ENCODE measurements at places on chromosomes 1 and 21.
A peak's percentile ranks its signal among the peaks of the same experiment; 100 is the strongest.

DNA sequence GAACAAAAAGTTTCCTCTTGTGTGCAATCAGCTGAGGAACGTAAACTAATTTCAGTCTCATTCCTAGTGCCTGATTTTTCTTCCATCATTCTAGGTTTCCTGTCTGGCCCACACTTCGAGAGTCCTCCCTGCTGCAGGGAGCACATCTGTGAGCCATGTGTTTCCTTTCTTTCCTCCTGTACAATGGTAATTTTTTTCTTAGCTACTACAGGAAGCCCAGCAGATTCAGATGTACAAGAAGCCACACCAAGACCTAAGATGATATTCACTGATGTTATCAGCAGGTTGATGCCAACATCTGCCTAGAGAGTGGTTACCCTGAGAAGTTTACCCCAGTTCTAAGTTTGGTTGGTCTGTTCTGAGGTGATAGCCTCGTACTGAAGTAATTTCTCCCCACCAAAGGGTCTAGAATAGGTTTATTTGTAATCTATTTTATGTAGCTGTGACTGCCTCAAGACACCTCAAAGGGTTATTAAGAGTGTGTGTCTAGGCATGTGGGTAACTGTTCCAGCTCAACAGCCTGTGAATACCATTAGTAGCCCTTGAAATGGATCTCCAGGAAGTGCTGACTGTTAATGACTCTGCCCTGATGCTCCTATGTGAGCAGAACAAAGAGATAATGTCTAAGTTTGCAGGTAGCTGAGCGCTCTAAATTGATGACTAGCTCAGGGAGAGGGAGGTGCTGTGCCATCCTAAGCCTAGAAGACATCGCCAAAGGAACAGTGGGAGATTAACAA is 31.7 kb upstream of the CLDN14 start:
- DNase-seq = no peak

DNA sequence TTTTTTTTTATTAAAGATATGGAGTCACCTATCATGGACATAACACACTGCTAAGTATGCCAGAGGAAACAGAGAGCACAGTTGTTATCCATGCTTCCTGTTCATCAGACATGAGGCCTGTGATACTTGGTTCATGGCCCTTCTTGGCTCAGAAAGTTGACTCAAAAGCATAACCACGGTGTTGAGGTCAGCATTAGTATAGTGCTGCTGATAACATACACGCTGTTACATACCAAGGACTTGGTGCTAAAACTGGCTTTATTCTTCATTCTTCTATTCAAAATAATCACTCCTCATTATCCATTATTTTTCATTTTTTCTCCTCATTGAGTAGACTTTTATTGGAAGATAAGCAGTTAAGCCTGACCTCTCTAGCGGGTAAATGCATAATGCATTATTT is 464.1 kb downstream of the ADGRL2 start:
- no peak for DNase-seq

GRCh38 chr21:23936224-23936623 is 1671.1 kb downstream of the MRPL39 start:
- peak; percentile 57 for DNase-seq

GRCh38 chr21:35649186-35649585 is 411.1 kb downstream of the SETD4 start:
- DNase-seq = no peak

DNA sequence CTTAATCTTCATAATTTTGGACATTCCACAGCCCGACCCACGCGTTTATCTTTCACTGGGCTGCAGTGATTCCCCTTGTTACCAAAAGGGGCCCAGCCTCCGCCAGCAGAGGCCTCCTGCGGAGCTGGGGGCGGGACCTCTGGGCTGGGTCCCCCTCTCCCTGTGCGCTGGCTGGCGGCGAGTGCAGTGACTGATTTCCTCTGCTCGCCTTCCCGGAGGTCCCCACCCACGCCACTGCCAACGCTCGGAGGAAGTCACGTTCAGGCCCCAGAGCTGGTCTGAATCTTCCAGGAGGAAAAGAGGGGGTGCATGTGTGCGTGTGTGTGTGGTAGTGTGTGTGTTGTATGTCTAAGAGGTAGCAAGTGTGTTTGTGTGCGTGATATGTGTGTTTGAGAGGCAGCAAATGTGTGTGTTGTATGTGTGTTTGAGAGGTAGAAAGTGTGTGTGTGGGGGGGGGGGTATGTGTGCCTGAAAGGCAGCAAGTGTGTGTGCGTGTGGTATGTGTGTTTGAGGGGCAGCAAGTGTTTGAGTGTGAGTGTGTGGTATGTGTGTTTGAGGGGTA is 35.0 kb upstream of the JAK1 start:
- no peak for DNase-seq

- DNase-seq = no peak
These were observed 59.6 kb downstream of the MEGF6 start for GRCh38 chr1:3551711-3552110.

GRCh38 chr1:242002072-242002471 is 3.2 kb upstream of the MAP1LC3C start:
- no peak for DNase-seq

DNA sequence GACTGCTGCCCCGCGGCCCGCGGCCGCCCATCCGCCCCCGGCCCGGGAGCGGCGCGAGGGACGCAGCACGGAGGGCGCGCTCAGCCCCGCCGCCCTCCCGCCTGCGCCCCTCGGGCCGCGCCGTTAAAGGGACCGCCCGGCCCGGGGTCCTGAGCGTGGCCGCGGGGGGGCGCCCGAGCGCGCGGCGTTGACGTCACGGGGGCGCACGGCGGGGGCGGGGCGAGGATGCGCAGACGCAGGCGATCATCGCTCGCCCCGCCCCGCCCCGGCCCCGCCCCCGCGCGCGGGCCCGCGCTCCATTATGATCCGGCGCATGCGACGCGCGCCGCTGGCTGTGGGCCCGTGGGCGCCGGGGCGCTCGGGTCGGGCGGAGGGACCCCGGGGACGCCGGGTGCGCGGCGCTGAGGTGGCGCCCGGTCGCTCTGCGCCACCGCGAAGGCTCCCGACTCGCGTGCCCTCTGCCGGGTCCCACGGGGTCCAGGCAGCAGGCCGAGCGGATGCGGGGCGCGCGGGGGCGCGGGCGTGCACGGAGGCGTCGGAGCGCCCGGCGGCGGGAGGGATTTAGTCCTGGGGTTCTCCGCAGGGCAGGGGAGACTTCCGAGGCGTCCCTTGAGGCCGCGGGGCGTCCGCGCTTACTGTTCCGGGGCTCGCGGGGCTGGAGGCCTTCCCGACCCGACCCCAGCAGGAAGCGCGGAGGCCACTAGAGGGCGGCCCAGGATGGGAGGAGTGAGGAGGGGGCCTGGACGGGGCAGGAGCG is at the start of gene DVL1:
Gene DVL1, minus strand, starts transcription at position 163 of the 757 bp plus-strand sequence. CDS start 353 bp downstream, outside the sequence.
- DNase-seq = peak; percentile 53

- DNase-seq = no peak
These were observed at the start of gene ARHGAP30 for GRCh38 chr1:161069731-161070270. Gene ARHGAP30 (minus strand): TSS chr1:161069891. CDS start chr1:161069624, 267 bp downstream.
